Activated naive CD4-positive, alpha-beta T cell (primary cell): ENCODE measurements at places on chromosomes 1 and 21.

GRCh38 chr1:162905174-162906158 lies 44.5 kb upstream of the CCDC190 start:
- DNase-seq, result no peak

GRCh38 chr1:204262506-204263253 lies 48.9 kb upstream of the GOLT1A start:
- DNase-seq, result no peak

- DNase-seq, result no peak
These were observed 10.1 kb upstream of the SESN2 start for GRCh38 chr1:28249013-28249865.

DNA sequence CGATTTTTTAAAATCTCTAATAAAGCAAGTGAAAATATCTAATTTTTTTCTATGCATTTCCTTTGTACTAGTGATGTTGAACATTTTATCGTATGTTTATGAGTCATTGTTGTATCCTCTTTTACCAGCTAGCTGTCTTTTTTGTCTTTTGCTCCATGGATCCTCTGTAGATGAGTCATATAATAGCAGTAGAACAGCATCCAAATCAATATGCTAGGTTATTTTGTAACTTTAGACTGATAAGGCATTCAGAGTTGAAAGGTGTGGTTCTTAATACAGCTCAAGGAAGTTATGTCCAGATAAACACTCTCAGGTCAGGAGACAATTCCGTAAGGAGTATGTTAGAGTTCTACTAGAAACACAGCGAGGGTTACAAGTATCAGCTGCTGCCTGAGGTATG lies 31.9 kb downstream of the MAP10 start:
- no peak for DNase-seq

DNA sequence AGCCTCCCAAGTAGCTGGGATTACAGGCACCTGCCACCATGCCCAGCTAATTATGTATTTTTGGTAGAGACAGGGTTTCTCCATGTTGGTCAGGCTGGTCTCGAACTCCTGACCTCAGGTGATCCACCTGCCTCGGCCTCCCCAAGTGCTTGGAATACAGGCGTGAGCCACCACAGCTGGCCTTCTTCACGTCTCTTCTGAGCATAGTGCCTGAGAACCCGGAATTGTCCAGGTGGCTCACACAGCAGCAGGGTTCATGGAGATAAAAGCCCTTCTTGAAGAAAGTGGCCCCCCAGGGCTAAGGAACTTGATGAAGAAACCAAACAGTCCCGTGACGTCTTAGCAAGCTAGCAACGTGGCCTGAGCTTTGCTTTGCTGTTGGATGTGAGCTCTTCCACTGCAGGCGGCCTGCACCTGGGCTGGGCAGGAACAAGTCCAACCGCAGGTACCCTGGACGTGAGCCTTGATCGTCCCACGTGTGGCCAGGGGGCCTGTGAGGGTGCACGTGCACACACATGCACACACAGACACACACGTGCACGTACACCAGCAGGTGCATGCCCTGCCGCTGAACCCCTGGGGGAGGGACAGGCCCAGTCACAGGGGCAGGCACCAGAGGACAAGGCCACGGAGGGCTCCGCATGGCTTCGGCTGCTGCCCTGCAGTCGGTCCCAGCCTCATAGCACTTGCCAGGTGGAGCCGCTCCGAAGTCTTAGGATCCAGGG lies 23.4 kb upstream of the TRAPPC10 start:
- DNase-seq, result no peak

DNA sequence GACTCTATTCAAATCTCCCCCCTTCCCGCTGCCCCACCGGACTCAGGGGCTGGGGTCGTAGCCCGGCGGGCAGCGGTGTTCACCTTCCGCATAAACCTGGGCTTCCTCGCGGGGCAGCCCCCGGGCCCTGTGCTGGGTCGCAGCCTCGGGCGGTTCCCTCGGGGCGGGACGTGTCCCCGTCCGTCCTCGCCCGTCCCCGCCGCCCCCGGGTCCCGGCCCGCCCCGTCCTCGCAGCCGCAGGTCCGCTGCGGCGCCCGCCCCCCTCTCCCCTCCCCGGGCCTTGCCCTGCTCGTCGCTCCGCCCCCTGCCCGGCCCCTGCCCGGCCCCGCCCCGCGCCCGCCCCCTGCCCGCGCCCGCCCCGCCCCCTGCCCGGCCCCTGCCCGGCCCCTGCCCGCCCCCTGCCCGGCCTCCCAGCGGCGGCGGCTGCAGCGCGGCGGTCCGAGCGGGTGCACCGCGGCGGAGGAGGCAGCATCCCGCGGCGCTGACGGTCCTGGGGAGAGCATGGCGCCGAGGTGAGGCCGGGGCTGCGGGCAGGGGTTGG lies at the start of gene COL18A1:
COL18A1 (plus strand) TSS at position 436 of the 541 bp plus-strand sequence; CDS start at position 502, 66 bp downstream.
- no peak for DNase-seq

DNA sequence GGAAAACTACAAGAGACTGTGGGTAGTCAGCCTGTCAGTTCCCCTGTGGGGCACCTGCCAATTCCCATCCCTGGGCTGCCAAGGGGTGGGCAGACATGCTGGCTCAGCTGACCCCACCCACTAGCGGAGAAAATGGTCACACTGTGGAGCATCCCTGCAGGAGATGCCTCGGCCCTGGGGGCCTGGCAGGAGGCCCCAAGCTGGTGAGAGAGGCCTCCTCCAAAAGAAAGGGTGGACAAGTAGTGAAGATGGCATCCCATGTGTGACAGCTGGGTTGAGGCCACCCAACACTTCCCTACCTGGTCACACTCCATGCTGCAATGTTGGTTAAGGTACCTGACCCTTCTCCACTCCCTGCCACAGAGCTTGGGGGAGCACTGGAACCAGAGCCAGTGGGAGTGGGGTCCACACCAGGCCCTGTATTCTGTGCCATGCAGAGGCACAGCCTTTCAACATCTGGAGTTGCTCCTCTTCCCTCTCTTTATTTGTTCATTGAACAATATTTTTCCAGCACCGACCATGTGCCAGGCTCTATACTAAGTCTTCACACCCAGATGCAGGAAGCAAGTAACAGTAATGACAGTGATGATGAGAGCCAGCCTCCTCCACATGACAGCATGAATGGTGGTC lies 59.5 kb downstream of the KLHDC7A start:
- no peak for DNase-seq

GRCh38 chr1:22048351-22049192 lies 3.9 kb upstream of the CDC42 start:
- no peak for DNase-seq

GRCh38 chr1:113872219-113872935 lies 865 bp upstream of the PTPN22 start:
- no peak for DNase-seq

- DNase-seq, result no peak
These were observed 53.1 kb downstream of the NBPF6 start for GRCh38 chr1:108503062-108503733.

DNA sequence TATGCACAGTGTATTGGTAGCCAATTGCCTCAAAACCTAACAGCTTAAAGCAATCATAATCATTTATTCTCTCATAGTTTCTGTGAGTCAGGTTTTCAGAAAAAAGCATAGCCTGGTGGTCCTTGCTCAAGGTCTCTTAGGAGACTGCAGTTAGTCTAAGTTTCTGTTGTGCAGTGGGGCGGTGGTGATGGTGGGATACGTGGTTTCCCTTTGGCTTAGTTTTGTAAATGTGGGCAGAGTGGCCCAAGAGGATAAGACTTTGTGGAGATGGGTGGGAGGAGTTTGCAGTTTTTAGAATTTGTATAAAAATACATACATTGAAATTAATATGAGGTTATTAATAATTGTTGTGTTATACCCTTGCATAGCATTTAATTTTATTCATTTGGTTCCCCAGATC lies 68.6 kb downstream of the NOS1AP start:
- no peak for DNase-seq

DNA sequence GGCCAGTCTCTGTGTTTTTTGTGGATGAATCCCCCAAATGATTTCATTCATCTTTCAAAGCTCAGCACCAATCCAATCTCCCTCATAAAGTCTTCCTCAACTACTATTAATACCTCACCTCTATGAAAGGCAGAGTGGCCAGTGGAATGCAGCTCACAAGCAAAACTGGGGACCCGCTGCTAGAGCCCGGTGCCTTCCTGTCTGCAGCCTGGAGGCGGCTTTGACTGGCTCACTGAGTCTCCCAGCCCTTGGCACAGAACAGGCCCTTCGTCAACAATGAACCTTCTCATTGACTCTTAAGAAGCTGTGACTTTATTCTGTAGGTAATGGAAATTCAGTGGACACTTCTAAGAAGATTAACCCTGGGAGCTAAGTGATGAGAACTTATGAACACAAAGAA lies 86.8 kb upstream of the RAB4A start:
- no peak for DNase-seq

- no peak for DNase-seq
These were observed 622 bp upstream of the IL6R start for GRCh38 chr1:154404511-154404931.

GRCh38 chr1:111733183-111733991 lies 5.8 kb downstream of the INKA2 start:
- no peak for DNase-seq

- DNase-seq, result no peak
These were observed 13.7 kb downstream of the PPP1R12B start for GRCh38 chr1:202362212-202362611.
